CD4-positive, alpha-beta T cell treated with Interleukin-15 for 1 hour (primary cell): ENCODE measurements at places on chromosomes 4 and X.

- DNase-seq = no peak
These were observed 1067.7 kb upstream of the PABPC4L start for GRCh38 chr4:135269125-135269890.

DNA sequence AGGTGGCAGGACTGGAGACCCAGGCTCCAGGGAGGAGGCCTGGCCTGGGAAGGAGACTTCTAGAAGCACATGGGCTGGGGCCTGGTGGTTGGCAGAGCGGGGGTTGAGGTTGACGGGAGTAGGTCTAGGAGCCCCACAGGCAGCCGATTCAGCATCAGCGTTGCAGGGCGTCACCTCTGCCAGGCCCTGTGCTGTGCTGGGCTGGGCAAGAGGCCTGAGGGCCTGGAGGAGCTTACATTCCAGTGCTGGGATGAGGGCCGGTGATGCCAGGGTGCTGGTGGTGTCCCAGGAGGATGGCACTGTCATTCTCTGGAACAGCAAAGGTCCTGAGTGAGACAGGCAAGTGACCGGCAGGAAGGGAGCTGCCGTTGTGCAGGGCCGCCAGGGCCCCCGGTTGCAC, 76.6 kb downstream of the SORCS2 start:
- DNase-seq = no peak

- no peak for DNase-seq
These were observed 172.2 kb downstream of the PPARGC1A start for GRCh38 chr4:23717528-23718248.

- no peak for DNase-seq
These were observed 77.5 kb downstream of the SLC2A9 start for GRCh38 chr4:9943761-9944160.

GRCh38 chrX:386239-386767, 404 bp downstream of the PPP2R3B start:
- DNase-seq = no peak

DNA sequence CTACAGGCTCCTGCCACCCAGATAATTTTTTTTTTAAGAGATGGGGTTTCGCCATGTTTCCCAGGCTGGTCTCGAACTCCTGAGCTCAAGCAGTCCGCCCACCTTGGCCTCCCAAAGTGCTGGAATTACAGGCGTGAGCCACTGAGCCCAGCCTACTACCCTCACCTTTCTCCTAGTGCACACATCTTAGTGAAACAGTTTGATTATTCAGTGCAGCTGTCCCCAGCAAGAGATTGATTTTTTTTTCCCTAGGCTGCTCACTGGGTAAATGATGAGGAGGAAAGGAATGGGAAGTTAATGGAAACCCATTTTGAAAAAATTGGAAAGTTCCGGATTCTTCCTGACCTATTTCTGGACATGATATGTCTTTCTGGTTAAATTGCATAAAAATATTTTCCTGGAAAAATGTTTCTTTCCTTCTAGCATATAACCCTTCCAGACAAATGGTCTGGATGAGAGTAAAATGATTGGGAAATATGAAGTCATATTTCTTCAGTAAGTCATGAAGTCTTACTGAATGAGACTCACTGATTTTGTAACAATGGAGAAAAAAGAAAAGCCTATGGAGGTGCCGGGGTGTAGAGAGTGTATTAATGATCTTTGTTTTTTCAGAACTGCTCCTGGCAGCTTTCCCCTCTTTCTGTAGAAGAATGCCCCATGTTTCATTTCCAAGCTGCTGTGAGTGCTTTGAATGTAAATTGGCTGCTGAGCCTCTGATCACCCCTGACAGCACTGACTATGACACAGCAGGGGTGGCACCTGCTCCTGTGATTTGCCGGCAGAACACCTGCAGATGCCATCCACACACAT, 19.5 kb upstream of the ZNF41 start:
- no peak for DNase-seq

DNA sequence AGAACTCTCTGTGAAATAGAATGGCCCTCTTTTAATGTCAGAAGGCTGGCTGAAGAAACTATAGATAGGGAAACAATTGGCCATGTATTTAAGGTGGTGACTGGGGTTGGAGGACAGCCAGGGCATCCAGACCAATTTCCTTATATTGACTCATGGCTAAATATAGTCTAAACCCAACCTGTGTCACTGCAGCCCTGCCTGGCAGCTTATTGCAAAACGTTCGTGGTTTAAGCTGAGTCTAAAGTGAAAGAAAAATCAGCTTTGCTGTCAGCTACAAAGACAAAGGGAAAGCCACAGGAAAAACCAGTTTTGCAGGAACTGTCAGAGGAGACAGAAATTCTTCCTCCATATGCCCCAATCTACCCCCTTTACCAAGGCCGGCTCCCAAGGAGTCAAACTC, 902.8 kb upstream of the NDST4 start:
- DNase-seq = no peak

DNA sequence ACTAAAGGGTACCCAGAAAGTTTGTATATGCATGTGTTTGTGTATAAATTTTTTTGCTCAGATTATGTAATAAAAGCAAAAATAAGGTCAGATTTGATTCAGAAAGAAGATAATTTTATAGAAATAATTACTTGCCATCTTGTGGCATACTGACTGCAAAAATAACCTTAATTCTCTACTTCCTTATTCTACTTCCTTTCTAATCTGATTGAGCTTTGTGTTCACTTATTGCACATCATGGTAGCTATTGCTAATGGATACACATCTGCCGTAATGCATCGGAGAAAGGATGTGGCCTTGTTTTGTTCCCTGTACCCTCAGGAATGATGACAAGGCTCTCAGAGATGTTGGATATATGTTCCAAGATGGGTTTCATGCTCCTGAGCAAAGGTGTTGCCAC, 10.5 kb upstream of the GNPDA2 start:
- DNase-seq = no peak
